ENCODE measurements at places on chromosomes 6 and 20. TPM values are rescaled to one million over a fixed set of nuclear protein-coding genes. Genes with fewer than 3 reads are reported as not detected.
A peak's percentile ranks its signal among the peaks of the same experiment; 100 is the strongest.

The MAFB gene
- not detected for total RNA-seq

The KCNK5 gene
- 14.3 TPM for total RNA-seq

The SASH1 gene
- 35.5 TPM for total RNA-seq

The EEF1A2 gene
- total RNA-seq: 75.2 TPM

The AKAP7 gene
- total RNA-seq: 3.8 TPM

The TRIM40 gene
- not detected for total RNA-seq

The CST5 gene
- 0.93 TPM for total RNA-seq

The CLDN20 gene
- total RNA-seq: not detected

The OOEP gene
- 12.2 TPM for total RNA-seq

GRCh38 chr20:54620611-54621010 lies 145.2 kb downstream of the DOK5 start:
- DNase-seq: no peak

GRCh38 chr6:89819336-89820130 lies at the start of gene MDN1:
MDN1 (minus strand) TSS chr6:89819794; CDS start chr6:89819607, 187 bp downstream.
- peak; percentile 86 for DNase-seq

GRCh38 chr6:34864007-34864406 lies 23.8 kb downstream of the TAF11 start:
- DNase-seq: no peak

DNA sequence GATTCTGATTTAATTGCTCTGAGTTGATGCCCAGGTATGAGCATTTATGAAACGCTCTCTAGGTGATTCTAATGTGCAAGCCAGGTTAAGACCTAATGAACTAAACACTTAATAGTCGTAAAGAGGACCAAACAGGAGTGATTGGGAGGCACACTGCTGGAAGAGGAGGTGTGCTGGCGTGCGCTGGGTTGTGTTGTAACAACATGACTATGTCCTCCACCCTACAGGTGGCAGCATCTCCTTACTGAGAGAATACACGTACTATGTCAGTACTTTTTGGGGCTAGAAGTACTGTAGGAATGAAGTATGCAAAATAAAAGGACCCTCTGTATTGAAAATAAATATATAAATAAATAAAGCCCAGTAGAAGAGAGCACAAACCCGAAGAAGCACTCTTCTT lies 11.9 kb downstream of the C6orf89 start:
- no peak for DNase-seq

GRCh38 chr6:156269751-156270369 lies 507.3 kb upstream of the ARID1B start:
- DNase-seq: no peak

DNA sequence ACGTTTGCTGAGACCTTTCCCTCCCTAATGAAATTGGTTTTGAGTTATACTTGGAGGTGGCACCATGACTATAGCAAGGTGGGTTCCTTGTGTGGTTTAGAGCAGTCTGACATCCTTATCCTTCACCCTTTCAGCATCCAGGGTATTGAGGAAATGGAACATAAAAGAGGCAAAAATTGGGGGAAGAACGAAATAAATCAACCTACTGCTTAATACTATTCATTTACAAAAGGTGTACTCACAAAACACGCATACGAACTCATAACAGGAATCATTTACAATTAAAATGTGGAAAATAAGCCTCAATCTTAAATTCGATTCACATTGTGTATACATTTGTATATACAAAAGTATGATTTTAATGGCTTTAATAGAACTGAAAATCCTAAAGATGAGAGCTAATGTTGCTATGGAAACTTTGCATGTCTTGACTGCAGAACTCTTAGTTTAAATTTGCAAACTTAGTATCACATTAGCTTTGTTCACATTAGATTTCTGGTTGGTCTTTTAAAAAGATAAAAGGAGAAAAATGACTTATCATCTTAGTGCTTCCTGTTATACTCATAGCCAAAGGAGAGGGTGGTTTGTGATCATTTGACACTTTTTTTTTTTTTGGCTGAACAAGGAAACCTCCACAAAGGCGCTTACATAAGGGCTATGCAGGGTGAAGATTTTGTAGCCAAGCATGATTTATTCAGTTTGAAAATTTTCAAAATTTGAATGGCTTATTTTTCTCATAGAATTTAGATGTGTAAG lies 76.1 kb upstream of the ATXN1 start:
- DNase-seq: no peak

- DNase-seq: peak; percentile 34
Measured at GRCh38 chr20:24079661-24080412, 91.3 kb upstream of the GGTLC1 start.

DNA sequence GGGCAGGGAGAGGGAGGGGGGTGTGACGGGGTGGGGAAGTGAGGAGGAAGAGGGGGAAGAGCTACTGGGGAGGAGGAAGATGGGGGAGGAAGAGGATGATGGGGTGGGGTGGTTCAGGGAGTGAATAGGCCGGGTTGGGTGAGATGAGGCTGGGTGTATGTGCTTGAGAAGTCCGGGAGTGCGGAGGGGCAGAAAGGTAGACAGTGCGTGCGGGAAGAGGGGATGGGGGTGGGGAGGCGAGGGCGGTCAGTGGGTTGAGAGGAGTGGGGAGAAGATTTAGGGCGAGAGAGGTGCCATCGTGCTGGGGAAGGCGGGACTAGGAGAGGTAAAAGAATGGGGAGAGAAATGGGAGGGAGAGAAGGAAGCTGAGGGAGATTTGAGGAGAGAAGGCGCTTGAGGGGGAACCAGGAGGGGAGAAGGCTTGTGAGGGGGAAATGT lies 30.9 kb upstream of the NOTCH4 start:
- DNase-seq: no peak

DNA sequence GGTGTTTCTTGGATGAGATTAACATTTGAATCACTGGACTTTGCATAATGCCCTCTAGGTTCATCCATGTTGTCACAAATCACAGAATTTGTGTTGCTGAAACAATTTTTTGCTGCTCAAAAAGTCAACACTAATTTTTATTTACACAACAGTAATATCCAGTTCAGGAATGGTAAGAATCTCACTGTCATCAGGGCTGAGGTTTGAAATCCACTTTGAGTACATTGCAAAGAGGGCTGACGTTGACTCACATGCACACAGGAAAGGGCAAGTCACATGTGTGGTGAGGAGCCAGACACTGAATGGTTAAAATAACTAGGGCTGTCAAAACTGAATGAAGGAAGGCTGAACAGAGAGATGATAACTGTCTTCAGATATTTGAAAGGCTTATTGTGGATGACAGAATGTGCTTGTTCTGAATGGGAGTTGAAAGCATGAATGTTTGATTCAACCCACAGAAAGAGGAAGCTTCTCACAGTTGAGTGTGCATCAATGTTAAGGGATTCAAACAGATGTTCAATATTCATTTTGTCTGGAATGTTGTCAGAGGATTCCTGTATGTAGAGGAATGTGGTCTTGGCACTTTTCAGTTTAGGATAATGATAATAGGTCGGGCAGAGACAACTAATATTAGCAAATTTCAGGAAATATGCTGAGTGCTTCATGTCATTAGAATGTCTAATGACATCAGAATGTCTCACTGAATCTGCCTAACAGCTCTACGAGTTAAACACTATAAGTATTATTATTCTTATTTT lies 3.6 kb upstream of the ADGRG6 start:
- DNase-seq: no peak

GRCh38 chr6:165744555-165745228 lies 81.7 kb upstream of the PDE10A start:
- no peak for DNase-seq

- no peak for DNase-seq
Measured at GRCh38 chr6:126880964-126881363, 237.5 kb upstream of the RSPO3 start.

GRCh38 chr6:35047265-35048011 lies 93.7 kb downstream of the TCP11 start:
- DNase-seq: no peak

- DNase-seq: peak; percentile 87
Measured at GRCh38 chr6:84645000-84645399, 119.4 kb downstream of the TBX18 start.

DNA sequence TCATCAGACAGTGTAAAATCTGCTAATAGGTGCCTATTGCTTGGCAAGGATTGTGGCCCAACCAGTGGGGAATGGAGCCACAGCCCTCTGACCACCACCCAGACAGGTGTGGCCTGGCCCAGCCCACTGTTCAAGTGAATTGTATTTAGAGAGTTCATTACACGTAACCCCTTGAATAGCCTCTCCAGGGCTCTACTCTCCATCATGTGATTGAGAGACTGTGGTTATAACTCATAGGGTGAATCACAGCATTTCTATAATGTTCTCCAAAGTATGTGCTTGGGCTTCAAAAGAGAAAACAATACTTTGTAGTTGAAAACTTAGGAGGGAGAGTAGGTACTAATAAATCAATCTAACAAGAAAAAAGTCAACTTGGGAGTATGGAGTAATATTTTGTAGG lies 38.4 kb downstream of the ALDH8A1 start:
- DNase-seq: peak; percentile 4

GRCh38 chr20:38225900-38226263 lies 34.7 kb downstream of the KIAA1755 start:
- DNase-seq: no peak

DNA sequence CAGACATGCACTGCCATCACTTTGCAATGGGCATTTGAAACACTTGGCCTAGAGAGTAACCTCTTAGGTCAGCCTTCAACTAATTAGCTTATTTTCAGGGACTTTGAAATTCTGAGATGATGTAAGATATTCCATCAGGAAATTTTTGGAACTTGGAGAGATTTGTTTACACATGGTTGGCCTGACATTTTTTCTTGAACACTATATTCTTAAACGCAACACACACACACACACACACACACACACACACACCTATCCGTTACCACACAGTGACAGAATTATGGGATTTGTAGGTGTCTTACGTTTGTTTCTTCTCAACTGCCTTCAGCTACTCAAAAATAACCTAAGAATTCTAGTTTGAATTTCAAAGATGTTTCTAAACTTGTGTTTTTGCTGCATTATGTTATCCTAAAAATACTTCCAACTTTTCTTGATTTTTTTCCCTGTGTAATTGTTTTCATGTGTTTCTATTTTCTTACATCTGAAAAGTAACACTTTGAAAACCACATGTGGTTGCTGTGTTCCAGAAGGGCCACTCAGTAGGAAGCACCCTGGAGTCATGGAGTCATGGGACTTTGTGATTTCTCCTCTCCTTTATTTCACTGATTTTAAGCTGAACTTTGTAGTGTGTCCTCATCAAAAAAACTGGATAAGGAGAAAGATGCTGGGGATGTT lies 31.9 kb downstream of the MARCKS start:
- DNase-seq: no peak

GRCh38 chr20:46844965-46845364 lies 49.7 kb upstream of the EYA2 start:
- no peak for DNase-seq

GRCh38 chr6:47724300-47724699 lies 25.9 kb downstream of the ADGRF4 start:
- no peak for DNase-seq

- DNase-seq: no peak
Measured at GRCh38 chr6:15536198-15536955, 126.5 kb downstream of the DTNBP1 start.

DNA sequence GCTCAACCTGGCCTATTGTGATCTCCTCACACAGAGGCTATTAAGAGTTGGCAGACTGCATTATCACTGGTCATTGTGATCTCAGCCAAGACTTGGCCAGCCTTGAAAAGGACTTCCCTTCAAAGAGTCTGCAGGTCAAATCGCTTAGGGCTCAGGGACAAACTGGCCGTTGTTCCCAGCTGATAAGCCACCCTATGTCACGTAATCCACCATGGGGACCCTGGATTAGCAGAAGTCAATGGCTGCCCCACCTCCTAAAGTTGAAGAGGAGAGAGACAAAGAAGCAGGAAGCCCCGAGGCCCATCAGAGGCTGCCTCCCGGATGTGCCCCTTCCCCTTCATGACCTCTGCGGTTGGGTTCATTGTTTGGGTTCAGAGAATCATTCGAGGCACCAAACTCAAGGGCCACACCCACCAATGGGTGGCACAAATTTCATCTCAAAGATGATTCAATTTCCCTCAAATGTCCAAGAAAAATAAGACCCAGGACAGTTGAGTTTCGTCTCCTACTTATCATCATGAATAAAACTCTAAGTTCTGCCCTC lies 56.6 kb downstream of the BPIFB1 start:
- DNase-seq: no peak

DNA sequence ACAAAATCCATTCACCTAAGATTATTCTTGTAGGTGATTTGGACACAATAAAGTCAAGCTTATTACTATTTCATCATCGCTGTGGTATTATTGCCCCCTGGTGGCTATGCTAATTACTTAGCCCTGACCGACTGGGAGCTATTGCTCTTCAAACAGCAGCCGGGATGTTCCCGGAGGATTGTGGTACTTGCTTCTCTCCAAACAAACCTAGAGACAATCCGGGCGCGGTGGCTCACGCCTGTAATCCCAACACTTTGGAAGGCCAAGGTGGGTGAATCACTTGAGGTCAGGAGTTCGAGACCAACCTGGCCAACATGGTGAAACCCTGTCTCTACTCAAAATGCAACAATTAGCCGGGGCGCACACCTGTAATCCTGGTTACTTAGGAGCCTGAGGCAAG lies 15.4 kb upstream of the STMND1 start:
- DNase-seq: peak; percentile 55

- no peak for DNase-seq
Measured at GRCh38 chr20:19493794-19494495, 264.1 kb upstream of the RIN2 start.

DNA sequence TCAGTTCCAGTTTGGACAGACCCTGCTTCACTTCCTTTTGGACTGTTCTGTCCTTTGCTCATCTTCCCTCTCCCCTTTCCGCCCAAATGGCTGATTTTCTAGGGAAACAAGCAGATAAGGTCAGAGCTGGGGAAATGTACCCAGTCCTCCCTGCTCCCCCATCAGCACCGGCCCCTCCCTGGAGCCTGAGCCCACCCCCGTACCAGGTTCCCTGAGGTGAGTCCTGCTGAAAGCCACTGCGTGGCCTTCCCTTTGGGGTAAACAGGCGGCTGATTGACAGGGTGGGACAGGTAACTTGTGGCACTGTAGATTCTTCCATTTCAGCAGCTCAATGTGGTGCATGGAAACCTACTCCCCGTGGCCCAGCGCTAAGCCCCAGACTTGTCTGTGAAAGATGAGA lies 70.5 kb downstream of the NPEPL1 start:
- DNase-seq: no peak

- DNase-seq: no peak
Measured at GRCh38 chr6:129252377-129253071, 369.6 kb downstream of the LAMA2 start.

DNA sequence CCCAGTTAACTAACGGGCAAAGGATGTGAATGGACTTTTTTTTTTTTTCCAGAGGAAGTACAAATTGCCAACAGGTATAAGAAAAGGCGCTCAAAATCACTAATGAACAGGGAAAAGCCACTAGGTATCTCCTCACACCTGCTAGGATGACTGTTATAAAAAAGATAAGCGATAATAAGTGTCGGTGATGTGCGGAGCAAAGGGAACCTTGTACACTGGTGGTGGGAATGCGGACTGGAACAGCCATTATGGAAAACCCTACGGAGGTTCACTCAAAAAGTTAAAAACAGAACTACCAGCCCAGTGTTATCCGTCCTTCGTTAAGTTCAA lies 787 bp upstream of the RAB32 start:
- no peak for DNase-seq

Measured in PC-9 (cell line).